ENCODE measurements at places on chromosomes 7 and 10.

GRCh38 chr7:158558816-158559215 lies 28.8 kb downstream of the PTPRN2 start:
- no peak for DNase-seq

GRCh38 chr7:24756545-24757352 lies 515 bp downstream of the GSDME start:
- no peak for DNase-seq

GRCh38 chr7:130293521-130293920 lies 560 bp downstream of the CPA4 start:
- DNase-seq: no peak

DNA sequence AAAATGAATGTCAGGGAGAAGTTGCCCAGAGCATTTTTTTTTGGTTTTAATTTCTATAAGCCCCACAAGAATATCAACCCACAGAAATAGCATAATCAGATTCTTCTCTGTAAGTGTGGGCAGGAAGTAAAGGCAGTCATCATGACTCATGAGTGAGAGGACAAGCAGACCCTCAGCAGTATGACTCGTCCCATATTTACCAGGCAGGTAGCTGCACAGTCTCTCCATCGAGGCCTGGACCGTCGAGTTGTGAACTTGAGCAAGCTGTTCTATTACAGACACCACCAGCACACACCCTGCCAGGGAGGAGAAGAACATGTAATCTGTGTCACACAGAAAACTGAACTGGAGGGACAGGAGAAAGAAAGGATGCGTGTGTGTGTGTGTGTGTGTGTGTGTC lies 37.8 kb downstream of the AOAH start:
- DNase-seq: no peak

GRCh38 chr7:8396294-8396693 lies 37.1 kb upstream of the NXPH1 start:
- no peak for DNase-seq

GRCh38 chr7:103564416-103564815 lies 118.4 kb upstream of the SLC26A5 start:
- DNase-seq: no peak

DNA sequence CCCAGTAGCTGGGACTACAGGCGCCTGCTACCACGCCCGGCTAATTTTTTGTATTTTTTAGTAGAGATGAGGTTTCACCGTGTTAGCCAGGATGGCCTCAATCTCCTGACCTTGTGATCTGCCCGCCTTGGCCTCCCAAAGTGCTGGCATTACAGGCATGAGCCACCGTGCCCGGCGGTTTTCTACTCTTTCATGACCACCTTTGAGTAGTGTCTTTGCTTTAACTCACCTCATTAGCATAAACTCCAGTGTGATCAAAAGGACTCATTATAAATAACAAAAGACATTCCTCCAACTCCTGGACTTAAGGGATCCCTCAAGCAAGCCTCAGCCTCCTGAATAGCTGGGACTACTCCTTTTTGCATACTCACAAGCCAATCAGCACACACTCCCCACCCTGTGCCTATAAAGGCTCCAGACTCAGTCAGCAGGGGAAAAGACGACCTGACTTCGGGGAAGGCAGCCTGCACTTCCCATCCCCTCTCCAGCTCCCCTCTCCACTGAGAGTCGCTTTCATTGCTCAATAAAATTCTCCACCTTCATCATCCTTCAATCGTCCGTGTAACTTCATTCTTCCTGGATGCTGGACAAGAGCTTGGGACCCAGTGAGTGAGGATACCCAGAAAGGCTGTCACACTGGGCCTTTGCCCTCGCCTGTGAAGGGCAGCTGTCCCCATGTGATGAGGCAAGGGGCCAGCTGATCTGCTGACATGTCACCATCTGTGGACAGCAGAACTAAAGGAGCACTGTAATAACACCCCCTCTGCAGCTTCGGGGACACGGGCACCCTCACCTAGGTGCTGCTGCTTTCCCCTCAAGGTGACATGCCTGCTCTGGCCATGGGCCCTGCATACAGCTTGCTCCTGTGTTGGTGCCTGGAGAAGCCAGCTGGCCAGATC lies 35.0 kb upstream of the EIF4H start:
- DNase-seq: no peak

All from DMS79 (cell line).